Type B pancreatic cell (in vitro differentiated cells): ENCODE measurements at places on chromosomes 6 and 20.
A peak's percentile ranks its signal among the peaks of the same experiment; 100 is the strongest.

GRCh38 chr6:121614115-121614514, 178.7 kb downstream of the GJA1 start:
- no peak for DNase-seq

- no peak for DNase-seq
Observed at GRCh38 chr6:146041282-146041681, 12.4 kb downstream of the GRM1 start.

GRCh38 chr20:43911066-43911465, 3.6 kb upstream of the TOX2 start:
- no peak for DNase-seq

- no peak for DNase-seq
Observed at GRCh38 chr20:14700639-14700960, 363.2 kb upstream of the FLRT3 start.

- DNase-seq: peak; percentile 70
Observed at GRCh38 chr20:46651091-46651962, at the start of gene SLC13A3. Gene SLC13A3 (minus strand): TSS chr20:46651459. CDS start chr20:46651421, 38 bp downstream.

GRCh38 chr6:130190701-130191690, 31.8 kb downstream of the SAMD3 start:
- no peak for DNase-seq

DNA sequence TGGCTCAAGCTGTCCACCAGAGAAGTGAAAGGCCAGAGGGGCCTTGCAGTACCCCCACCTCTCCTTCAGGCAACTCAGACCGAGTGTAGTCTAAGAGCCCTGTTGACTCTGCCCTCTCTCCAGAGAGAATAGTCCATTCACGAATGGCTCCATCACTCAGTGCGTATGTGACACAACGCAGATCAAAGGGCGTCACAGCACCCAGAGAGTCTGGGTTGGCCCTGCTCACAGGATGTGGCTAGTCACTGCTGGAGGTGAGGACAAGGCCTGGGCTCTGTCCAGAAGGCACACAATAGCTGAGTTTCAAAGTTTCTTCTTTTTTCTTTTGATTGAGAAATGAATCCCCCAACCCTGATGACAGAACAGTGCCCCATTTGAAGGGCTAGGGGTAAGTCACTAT, 74.1 kb downstream of the TRMT11 start:
- no peak for DNase-seq

- no peak for DNase-seq
Observed at GRCh38 chr6:402901-403658, 11.5 kb downstream of the IRF4 start.

GRCh38 chr6:45535933-45536332, 158.2 kb upstream of the SUPT3H start:
- no peak for DNase-seq

- DNase-seq: no peak
Observed at GRCh38 chr20:51620432-51620831, 77.9 kb upstream of the NFATC2 start.

- no peak for DNase-seq
Observed at GRCh38 chr6:11085758-11086435, 7.7 kb upstream of the SMIM13 start.

DNA sequence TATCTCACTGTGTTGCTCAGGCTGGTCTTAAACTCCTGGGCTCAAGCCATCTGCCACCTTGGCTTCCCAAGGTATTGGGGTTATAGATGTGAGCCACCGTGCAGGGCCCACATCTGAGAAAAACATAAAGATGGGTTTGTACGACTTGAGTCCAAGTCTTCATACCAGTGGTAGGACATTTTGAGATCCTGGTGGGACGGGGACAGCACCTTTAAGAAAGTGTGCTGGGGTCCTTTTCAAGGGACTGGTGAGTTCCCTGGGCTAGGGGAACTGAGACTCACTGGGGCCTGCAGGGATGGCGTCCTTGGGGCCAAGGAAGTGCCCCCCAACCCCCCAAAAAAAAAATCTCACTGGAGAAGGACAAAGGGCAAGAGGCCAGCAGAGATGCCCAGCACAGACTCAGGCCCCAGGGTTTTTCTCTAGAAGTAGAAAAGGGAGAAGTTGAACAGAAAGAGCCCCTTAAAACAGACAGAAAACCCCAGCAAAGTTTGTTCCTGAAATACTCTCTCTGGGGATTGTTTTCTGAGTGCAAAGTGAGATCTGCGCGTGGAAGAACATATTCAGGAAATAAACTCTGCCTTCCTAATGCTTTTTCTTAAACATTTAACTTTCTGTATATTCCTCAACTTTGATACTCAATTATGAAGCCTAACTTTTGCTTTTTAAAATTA, 10.7 kb downstream of the OSBPL2 start:
- no peak for DNase-seq

GRCh38 chr6:12119085-12119588, 107.0 kb downstream of the HIVEP1 start:
- no peak for DNase-seq

GRCh38 chr6:885051-885590, 192.2 kb upstream of the EXOC2 start:
- no peak for DNase-seq

DNA sequence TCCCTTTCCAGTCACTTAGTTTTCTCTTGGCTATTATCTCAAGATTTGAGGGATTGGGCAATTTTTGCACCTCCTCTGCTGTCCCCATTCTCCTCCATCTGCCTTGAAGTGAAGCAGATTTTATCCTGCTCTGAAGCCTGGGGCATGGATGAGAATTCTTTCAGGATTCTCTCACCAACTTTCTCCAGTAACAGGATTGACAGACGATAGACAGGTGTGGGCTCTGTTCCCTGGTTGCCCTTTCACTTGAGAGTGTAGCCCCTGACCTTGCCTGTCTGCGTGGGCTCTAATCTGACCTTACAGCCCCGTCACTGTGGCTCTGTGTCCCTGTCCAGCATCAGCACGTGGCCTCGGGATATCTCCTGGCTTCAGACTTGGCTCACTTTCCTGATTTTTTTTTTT, 27.1 kb downstream of the CDYL start:
- DNase-seq: no peak

- DNase-seq: no peak
Observed at GRCh38 chr6:113011389-113011788, 664.3 kb downstream of the RFPL4B start.

DNA sequence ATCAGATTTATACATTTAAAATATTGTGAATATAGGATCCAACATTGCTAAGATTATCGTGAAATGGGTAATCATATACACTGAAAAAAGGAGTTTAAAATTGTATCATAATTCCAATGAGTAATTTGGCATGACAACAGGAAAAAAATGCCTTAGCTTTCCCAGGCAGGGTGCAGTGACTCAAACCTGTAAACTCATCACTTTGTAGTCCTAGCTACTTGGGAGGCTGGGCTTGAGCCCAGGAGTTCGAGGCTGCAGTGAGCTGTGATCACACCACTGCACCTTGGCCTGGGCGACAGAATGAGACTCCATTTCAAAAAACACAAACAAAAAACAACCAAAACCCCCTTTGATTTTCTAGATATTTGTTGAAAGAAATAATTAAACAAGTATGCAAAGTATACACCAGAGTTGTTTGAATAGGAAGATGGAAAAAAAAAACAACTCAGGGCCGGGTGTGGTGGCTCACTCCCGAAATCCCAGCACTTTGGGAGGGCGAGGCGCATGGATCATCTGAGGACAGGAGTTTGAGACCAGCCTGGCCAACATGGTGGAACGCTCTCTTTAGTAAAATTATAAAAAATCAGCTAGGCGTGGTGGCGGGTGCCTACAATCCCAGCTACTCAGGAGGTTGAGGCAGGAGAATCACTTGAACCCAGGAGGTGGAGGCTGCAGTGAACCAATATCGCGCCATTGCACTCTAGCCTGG, 98.7 kb downstream of the TRERF1 start:
- no peak for DNase-seq

- DNase-seq: no peak
Observed at GRCh38 chr6:80543598-80544222, 437.2 kb downstream of the BCKDHB start.

DNA sequence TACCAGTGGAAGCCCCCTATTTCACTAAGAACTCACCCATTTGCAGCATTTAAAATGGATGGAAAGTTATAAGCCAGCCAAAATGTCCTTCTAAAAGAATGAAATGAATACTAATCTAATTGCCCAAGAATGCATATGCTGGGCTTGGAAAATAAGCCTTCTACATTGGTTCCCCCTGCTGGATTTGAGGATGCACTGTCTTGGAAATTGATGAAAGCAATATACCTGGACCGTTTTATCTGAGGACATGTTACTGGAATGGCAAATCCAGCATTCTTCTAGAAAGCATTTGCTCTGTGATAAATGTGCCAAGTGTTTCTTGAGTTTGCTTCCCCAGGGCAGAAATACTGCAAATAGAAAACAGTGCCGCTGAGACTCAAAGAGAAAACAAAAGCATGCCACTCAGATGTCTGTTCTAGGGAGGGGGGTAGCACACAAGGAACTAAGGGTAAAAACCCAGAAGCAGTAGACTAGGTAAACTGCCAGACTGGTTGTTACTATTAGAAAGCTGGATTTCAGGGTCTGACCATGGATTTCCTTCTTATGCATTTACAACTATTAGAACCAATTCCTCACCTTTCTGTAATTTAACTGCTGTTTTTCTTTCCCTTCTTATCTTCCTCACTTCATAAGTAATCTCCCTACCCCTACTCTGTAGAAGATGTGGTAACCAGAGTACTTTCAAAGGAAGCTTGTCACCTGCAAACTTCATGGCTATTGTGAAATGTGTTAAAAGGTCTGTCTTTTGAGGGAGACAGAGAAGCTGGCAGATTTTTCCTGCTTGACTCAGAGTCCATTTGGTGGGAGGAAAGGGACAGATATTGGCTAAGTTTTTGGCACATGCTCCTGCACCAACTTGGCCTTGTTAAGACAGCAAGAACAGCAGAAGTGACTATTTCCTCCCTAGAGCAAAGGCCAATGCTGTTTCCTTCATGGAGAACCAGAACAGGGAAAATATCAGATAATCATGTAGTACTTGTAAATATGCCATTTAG, 642.6 kb downstream of the KIF16B start:
- DNase-seq: no peak

DNA sequence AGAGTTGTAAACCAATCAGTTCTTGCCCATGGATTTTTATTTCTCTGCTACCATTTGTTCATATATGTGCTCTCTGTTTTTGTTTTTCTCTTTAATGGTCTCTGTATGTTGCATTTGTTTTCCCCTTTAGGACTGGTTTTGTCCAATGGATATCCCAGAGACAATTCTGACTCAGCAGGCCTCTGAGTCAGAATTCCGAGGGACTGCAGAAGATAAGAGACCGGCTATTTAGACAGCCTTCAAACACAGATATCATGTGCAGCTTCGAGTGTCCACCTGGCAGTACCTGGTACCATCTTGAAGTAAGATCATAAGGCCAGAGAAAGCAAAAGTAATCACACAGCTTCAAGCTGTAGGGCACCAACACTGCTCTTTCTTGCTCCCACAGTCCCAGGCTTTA, 125.5 kb downstream of the ELOVL4 start:
- DNase-seq: no peak

- DNase-seq: no peak
Observed at GRCh38 chr6:151070631-151071051, 169.1 kb upstream of the AKAP12 start.
